NCI-H2227 treated with DMSO at 0.1 percent for 48 hours (cell line): ENCODE measurements at places on chromosomes 1 and 21.

DNA sequence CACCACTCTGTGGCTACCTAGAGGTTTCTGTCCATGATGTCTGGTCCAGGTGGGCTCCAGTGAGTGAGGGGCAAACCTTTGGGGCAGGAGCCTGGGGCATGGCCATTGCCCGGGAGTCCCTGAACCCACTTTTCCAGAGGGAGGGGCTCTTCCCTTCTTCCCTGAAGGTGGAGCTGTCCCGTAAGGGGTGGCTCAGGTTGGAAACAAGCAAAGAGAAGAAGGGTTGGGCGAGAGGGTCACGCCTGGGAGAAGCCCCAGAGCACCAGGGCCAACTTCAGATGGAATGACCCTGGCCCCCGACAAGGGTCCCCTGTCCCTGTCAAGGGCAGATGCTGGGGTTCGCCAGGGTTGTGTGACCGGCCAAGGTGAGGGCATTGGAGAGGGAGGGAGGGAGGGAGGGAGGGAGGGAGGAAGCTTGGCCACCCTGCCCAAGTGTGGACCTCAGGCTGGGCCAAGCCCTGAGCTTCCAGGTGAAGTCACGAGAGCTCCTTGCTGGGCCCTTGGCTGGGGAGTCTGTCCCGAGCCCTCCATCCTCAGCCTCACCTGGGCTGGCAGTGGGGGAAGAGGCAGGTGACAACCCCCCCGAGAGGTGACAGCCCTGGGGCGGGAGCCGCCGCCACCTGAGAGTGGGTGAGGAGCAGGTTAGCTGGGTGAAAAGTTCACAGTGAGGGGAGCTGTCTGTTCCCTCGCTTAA is 69.6 kb downstream of the DHRS3 start:
- no peak for DNase-seq

GRCh38 chr1:41245659-41246058 is 3.6 kb upstream of the SCMH1 start:
- no peak for DNase-seq

DNA sequence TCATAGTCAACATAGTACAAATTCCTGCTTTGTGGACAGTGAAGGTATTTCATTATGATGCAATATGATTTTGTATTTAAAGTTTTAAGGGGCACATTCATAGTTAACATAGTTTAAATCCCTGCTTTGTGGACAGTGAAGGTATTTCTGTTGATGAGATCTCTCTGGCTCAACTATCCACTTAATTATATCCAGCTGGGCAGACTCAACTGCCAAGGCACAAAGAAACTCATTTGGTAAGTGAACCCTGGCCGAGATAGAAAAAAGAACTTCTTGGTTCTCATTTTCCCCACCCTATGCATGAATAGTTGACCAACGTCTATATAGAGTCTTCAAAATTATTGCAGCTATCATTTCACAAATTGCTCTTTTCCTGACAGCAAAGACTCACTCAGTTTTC is 1194.6 kb downstream of the NCAM2 start:
- no peak for DNase-seq

GRCh38 chr1:90714521-90714951 is 2.6 kb downstream of the BARHL2 start:
- no peak for DNase-seq

- no peak for DNase-seq
Measured at GRCh38 chr1:206570529-206570928, 41.7 kb downstream of the EIF2D start.

- no peak for DNase-seq
Measured at GRCh38 chr1:23007106-23007505, 8.5 kb downstream of the TEX46 start.

DNA sequence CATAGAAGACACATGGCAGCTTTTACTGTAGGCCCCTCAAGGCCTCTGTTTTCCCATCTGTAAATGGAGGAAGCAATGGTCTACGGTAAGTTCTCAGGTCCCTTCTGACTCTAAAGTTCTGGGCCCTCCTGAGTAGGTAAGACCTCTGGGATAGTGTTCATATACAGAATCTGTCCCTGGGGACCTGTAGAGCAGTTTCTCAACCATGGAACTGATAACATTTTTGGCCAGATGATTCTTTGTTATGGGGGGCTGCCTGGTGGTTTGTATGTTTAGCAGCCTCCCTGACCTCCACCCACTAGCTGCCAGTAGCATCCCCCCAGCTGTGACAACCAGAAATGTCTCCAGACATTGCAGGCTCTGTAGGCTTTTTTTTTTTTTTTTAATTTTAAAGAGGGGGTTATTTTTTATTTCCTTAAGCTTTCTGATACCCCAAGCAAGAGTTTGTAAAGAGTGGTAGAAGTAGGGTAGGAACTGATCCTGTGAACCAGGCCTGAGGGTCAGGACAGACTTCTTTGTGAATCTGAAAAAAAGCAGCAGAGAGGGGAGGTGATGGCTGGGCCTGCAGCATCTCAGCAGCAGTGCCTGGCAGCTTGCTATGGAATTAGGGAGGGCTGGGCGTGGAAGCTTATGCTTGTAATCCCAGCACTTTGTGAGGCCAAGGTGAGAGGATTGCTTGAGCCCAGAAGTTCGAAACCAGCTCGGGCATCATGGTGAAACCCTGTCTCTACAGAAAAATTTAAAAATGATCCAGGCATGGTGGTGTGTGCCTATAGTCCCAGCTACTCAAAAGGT is 20.2 kb upstream of the TCEA3 start:
- no peak for DNase-seq

DNA sequence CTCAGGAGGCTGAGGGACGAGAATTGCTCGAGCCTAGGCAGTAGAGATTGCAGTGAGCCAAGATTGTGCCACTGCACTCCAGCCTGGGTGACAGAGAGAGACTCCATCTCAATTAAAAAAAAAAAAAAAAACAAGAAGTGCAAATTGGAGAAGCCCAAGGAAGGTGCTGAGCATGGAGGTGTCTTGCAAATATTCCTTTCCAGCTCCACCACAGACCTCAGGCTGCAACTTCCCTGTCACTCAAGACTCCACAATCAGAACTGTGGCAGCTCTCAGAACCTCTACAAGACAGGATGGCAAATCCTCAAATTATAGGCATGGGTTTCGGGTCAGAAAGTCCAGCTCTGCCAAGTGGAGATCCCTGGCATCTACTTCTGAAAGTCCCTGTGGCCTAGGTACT is 104.4 kb upstream of the TIAM1 start:
- DNase-seq, result no peak
